ENCODE measurements at places on chromosomes 6 and 20. TPM values are rescaled to one million over a fixed set of nuclear protein-coding genes. Genes with fewer than 3 reads are reported as not detected.

Gene MUC22
- not detected for total RNA-seq

Gene GRM1
- total RNA-seq: under 0.01 TPM

Gene CARMIL1
- 35.7 TPM for total RNA-seq

Gene SUMO4
- 1.7 TPM for total RNA-seq

Gene IRAK1BP1
- 3.8 TPM for total RNA-seq

Gene GGTLC1
- total RNA-seq: not detected

Gene ASIP
- not detected for total RNA-seq

Gene STK38
- total RNA-seq: 25.0 TPM

Gene TDRD6
- 0.17 TPM for total RNA-seq

Gene SLC25A27
- 9.9 TPM for total RNA-seq

Gene IPCEF1
- total RNA-seq: under 0.01 TPM

Gene SYCP2
- total RNA-seq: 0.50 TPM

Gene WFDC12
- total RNA-seq: not detected

Gene C20orf141
- total RNA-seq: not detected

Gene CD24
- 1.9 TPM for total RNA-seq

Gene UBD
- 0.66 TPM for total RNA-seq

Gene NMBR
- total RNA-seq: not detected

Gene CPXM1
- 0.83 TPM for total RNA-seq

Gene ZNF217
- 25.5 TPM for total RNA-seq

Gene TTK
- 38.5 TPM for total RNA-seq

Gene ZSCAN9
- total RNA-seq: 15.6 TPM

Data from smooth muscle cell of trachea (primary cell).